Left renal pelvis (tissue), 4 donors: ENCODE measurements at places on chromosomes 5 and 9.

GRCh38 chr9:14451949-14452348, 138.0 kb upstream of the NFIB start:
- no peak for DNase-seq

DNA sequence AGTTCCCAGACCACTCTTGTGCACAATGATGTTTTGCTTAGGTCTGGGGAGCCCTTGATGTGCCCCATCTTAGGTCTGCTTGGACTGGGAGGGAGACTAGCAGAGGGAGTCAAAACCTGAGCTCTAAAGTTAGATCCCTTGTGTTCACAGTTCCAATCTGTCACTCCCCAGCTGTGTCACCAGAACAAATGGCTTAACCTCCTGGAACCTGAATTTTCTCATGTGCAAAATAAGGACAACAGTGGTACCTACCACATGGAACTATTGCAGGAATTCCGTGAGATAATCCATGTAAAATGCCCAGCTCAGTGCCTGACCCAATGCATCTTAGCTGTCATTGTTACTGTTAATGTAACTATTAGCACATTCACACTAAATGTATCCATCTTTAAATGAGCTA, 45.5 kb downstream of the GALNT10 start:
- no peak for DNase-seq

DNA sequence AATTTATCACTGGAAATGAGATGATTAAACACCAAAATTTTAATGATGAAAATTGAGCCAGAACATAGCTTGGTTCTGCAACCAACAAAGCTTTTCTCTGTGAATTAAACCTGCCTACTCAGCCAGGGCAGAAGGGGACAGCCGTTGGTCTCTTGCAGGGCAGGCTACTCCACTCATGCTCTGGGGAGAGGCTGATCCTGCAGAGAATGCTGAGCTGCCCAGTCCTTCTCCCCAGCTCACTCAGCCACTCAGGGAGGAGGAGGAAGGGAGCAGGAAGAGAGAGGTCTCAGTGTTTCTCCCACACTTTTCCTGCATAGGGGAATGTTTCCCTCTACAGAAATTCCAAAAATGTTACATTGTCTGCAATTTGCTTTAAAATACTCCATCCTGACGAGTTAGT, 40.4 kb upstream of the HMHB1 start:
- no peak for DNase-seq

- DNase-seq, result no peak
Measured at GRCh38 chr5:129820-130219, 37.9 kb downstream of the PLEKHG4B start.

DNA sequence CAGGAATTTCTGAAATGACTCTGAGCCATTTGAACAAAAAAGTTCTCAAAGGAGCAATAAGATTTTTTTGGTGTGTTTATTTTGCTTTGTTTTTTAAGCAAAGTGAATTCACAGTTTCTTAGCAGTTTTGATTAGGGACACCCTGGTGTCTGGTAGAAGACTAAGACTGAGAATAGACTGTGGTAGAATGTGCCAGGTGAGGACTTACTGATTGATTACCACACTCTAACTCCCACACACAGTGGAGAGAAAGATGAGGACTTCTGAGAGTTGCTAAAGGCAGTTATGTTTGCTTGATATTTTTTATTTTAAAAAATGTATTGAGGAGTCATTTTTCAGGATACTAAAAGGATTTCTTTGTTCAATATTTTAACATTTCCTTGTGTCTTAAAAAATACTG, 175.1 kb downstream of the CD180 start:
- no peak for DNase-seq

- no peak for DNase-seq
Measured at GRCh38 chr5:143262393-143263174, 140.9 kb downstream of the NR3C1 start.

GRCh38 chr5:13574574-13574973, 369.9 kb downstream of the DNAH5 start:
- no peak for DNase-seq

- no peak for DNase-seq
Measured at GRCh38 chr9:93259490-93260262, 75.7 kb downstream of the WNK2 start.

DNA sequence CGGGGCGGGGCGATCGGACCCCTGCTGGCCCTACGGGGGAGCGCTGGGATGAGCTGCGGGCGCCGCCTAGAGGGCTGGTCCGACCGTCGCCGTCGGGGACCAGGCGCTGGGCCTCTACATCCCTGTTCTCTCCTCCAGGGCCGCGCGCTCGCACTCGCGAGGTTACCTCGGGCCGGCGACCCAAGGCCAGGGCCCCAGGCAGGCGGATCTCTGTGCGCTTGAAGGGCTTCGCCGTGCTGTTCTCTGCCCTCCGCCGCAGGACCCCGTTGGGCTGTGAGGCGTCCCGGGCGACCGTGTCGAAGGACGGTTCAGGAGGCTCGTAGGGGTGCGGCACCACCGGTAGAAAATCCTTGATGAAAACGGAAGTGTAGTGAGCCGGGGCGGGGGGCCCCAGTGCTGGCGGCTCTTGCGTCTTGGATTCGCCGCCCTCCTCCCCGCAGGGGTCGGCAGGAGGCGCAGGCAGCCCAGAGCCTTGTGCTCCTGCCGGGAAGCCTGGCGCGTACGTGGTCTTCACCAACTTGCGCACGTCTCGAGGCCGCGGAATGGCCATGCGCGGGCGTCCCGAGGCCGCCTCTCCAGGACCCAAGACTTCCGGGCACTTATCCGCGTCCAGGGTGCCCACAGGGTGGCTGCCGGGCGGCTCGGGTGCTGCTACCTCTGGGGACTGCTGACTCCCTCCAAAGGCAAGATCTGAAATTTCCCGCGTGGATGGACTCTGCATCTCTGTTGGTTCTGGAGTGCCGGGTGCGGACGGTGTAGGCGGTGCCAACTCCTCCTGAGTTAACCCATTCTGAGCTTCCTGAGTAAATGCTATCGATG, 2.0 kb downstream of the PROB1 start:
- no peak for DNase-seq

- no peak for DNase-seq
Measured at GRCh38 chr5:38752622-38753021, 93.2 kb upstream of the OSMR start.

- DNase-seq, result no peak
Measured at GRCh38 chr5:113214606-113215323, 220.0 kb downstream of the TSSK1B start.

- no peak for DNase-seq
Measured at GRCh38 chr5:168867241-168867640, 288.1 kb upstream of the PANK3 start.

- no peak for DNase-seq
Measured at GRCh38 chr5:137995077-137995748, 37.7 kb downstream of the FAM13B start.

- no peak for DNase-seq
Measured at GRCh38 chr9:137242269-137243203, 1.4 kb downstream of the TUBB4B start.

GRCh38 chr5:35819668-35820067, 37.0 kb upstream of the IL7R start:
- no peak for DNase-seq

DNA sequence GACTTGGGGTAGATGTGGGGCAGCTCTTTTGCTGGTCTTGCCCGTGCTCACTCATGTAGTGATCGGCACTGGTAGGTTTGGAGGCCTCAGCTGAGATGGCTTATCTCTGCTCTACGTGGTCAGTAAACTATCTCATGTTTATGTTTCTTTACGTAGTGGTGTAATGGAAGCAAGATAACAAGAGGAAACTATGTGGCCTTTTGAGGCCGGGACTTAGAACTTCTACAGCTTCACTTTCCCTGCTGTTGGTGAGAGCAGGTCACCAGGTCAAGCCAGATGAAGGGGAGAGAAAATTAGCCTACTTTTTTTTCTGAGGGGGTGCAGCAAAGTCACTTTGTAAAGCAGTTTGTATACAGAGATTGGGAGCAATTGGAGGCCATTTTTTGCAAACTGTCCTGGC, 8.5 kb downstream of the FOCAD start:
- DNase-seq, result no peak

GRCh38 chr9:99744132-99744531, 77.6 kb upstream of the NR4A3 start:
- DNase-seq, result no peak

GRCh38 chr5:112106878-112107277, 312.2 kb downstream of the EPB41L4A start:
- DNase-seq, result no peak

- DNase-seq, result no peak
Measured at GRCh38 chr5:73019766-73020165, 63.9 kb downstream of the FCHO2 start.

DNA sequence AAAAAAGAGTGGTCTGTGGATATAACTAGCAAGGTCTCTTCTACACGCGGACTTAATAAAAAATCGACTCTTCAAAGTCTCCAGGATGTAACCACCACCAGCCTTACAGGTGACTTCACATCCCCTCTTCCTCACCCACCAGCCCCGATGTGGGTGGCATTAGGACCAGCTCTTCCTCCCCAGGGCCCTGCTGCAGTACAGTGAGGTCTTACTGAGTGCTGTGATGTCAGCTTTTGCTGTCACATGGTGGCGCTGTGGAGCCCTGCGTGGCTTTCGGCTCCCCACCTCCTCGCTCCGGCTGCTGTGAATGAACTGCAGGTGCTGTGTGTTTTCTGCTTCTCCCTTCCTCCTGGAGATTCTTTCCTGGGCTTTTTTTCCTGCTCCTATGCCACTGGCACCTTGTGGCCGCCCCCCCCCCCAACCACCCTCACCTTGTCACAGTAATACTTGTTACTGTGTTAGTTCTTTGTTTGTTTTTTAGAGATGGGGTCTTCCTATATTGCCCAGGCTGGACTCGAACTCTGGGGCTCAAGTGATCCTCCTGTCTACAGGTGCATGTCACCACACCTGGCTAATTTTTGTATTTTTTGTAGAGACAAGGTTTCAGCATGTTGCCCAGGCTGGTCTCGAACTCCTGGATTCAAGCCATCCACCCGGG, 15.8 kb upstream of the RAPGEF1 start:
- no peak for DNase-seq

DNA sequence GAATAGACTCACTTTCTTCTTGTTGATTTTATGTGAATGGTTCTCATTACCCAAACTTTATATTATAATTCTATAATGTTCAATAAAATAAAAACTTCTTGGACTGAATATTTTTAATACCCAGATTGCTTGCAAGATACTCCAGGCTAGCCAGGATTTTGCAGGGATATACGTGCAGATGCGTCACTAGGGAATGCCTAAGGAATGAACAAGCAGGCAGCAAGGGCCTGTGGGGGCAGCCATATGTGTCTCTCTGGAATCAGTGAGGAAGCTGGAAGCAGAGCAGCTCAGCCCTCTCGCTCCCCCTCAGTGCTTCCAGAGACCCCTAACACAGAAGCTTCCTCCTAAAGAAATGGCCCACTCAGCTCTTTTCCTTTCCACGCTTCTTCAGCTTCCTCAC, 457.4 kb downstream of the CCDC171 start:
- no peak for DNase-seq

DNA sequence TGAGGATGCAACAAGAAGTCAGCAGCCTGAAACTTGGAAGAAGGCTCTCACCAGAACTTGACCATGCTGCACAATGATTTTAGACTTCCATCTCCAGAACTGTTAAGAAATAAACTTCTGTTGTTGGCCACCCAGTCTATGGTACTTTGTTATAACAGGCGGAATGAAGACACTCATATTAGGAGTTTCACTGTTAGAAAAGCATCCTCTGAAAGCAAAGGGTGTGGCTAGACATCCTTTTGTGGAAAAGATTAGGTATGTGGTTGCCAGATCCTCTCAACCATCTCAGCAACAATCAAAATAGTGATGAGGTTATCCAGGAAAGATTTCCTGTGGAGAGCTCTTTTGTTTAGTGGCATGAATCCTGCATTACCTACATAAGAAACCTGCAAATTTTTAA, 20.7 kb downstream of the ITGA2 start:
- no peak for DNase-seq

GRCh38 chr9:111158363-111158762, 120.1 kb upstream of the LPAR1 start:
- no peak for DNase-seq

DNA sequence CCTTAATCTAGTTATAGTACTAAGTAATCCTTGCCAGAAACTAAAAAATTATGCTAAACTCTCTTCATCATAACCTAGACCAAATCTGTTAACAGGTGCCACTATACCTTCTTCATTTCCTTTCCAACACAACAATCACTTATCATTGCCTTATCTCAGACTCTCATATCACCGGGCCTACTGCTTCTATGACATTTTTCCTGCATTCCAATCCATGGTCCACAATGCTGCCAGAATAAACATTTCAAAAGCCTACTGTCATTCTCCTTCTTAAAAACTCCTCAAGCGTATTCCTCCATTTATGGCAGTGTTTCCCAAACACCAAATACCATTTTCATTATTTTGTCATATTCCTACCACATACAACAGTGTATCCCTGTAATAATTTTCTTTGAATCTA, 6.5 kb downstream of the PPP6C start:
- no peak for DNase-seq

- no peak for DNase-seq
Measured at GRCh38 chr5:123776761-123777160, 264.8 kb downstream of the CSNK1G3 start.

- no peak for DNase-seq
Measured at GRCh38 chr9:126030716-126031115, 283.5 kb downstream of the PBX3 start.

GRCh38 chr5:147382776-147383175, 127.1 kb downstream of the DPYSL3 start:
- no peak for DNase-seq

DNA sequence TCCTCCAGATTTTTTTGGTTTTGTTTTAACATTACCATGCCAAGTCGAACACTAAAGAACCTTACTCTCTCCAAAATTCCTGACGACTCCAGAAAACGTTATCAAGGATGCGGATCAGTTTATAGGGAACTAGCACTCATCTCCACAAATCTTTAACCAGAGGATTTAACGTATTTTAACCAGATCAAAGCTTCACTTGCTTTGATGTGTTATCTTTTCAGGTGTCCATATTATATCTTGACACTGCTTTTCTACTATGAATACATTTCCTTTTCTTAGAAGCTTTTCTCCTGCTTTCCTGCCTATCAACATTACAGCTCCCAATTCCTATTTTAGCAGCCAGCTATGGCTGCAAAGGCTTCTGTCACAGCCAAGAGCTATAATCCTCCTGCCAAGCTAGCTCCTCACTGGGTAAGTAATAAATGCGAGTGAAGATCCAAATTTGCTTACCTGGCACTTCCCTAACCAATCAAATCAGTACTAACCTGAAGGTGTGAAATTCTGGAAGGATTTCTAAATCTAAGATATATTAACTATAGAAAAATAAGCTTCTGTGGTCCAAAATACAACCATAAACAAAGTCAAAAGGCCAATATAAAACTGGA, 60.2 kb downstream of the CDC14B start:
- DNase-seq, result no peak

DNA sequence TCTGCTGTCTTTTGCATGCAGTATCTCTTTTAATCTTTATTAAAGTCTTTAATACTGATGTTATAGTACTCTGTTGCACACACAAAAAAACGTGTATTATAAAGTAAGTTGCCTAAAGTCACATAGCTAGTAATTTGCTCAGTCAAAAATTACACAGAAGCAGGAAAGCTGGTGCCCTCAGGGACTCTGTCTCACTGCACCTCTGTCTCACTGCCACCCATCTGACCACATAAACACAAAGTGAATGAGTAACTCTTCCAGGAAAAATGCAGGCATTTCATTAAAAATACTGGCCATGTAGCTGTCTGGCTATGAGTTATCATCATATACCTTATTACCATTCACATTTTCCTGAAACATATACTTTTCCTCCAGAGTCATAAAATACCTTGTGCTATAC, 591.7 kb downstream of the CSNK1G3 start:
- DNase-seq, result no peak

- no peak for DNase-seq
Measured at GRCh38 chr9:11702548-11702947, 990.6 kb upstream of the TYRP1 start.
